ENCODE measurements at places on chromosomes 3 and 15.

DNA sequence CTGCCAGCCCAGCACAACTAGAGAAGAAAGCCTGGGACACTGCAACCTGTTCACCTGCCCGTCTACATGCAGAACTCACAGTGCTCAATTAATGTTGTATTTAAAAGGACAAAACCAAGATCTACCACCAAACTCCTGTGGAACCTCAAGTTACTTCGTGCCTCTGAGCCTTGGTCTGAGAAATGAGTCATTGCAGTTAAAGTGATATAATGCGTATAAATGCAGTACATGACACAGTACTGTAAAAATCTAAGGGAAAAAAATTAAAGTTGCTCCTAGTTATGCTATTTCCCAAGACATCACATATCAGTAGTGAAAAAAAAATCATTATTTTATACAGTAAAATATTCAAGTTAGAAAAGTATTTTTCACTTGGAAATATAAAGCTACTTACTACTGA lies 138.9 kb downstream of the ZIC4 start:
- no peak for DNase-seq

GRCh38 chr3:150286390-150287147 lies 121.5 kb upstream of the TSC22D2 start:
- DNase-seq: no peak

GRCh38 chr3:24048843-24049242 lies 103.8 kb downstream of the NR1D2 start:
- DNase-seq: no peak

GRCh38 chr3:141089339-141090152 lies 38.4 kb downstream of the SPSB4 start:
- DNase-seq: no peak

GRCh38 chr15:34436126-34436955 lies 1.3 kb downstream of the GOLGA8A start:
- DNase-seq: no peak
